ENCODE measurements at places on chromosomes 12 and 14. TPM values are rescaled to one million over a fixed set of nuclear protein-coding genes. Genes with fewer than 3 reads are reported as not detected.

GRCh38 chr14:31408421-31408820 lies 11.9 kb downstream of the HEATR5A start:
- H3K36me3 ChIP-seq, result no peaks in the 10 kb centered on the region
- H3K27ac ChIP-seq, result no peak overlapping the region
- no peak for DNase-seq
- H3K4me1 ChIP-seq, result peaks cover 17% of the 10 kb centered on the region

Gene PPP1R1A
- total RNA-seq, result 2.3 TPM

DNA sequence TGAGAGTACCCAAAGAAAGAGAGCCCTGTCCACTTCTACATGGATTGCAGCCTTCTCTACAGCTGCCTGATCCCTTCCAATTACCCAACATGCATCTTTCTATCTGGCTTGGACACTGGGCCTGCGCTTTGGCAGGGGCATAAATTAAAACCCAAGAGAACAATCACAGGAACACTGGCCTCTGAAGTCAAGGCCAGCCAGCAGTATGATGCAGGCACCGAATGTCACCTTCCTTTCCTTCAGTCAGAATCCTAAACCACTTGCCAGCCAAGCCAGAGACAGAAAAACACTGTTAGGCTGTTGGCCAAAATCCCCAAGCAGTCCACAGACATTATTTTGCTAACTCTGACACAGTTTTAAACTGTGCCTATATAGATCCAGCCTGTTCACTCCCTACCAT lies 113.7 kb downstream of the DUSP6 start:
- H3K36me3 ChIP-seq, result no peaks in the 10 kb centered on the region
- no peak overlapping the region for H3K4me3 ChIP-seq
- no peak for DNase-seq
- no peak overlapping the region for H3K27ac ChIP-seq

DNA sequence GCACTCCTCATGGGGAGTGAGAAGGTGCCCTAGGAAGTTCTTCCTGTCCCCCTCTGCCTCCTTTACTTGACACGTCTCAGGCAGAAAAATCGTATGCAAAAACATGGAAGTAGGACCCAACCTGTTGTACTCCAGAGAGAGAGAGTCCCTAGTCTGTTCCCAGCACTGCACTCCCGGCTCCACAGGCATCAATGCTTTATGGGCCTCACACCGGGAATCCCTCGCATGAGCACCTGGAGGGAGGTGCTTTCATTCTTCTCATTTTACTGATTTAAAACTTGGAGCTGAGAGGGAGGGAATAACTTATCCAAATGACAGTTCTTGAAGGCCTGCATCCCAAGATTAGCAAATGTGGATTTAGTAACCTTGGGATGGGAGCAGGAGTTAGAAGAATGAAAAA lies 1101.4 kb downstream of the BCL11B start:
- no peak for DNase-seq
- no peaks in the 10 kb centered on the region for H3K36me3 ChIP-seq
- no peak overlapping the region for H3K27ac ChIP-seq
- no peaks in the 10 kb centered on the region for H3K27me3 ChIP-seq

GRCh38 chr14:102828151-102828550 lies 50.9 kb downstream of the TRAF3 start:
- H3K27me3 ChIP-seq, result no peaks in the 10 kb centered on the region
- no peak overlapping the region for H3K4me3 ChIP-seq
- no peak for DNase-seq

Gene ESPL1
- 34.3 TPM for total RNA-seq

DNA sequence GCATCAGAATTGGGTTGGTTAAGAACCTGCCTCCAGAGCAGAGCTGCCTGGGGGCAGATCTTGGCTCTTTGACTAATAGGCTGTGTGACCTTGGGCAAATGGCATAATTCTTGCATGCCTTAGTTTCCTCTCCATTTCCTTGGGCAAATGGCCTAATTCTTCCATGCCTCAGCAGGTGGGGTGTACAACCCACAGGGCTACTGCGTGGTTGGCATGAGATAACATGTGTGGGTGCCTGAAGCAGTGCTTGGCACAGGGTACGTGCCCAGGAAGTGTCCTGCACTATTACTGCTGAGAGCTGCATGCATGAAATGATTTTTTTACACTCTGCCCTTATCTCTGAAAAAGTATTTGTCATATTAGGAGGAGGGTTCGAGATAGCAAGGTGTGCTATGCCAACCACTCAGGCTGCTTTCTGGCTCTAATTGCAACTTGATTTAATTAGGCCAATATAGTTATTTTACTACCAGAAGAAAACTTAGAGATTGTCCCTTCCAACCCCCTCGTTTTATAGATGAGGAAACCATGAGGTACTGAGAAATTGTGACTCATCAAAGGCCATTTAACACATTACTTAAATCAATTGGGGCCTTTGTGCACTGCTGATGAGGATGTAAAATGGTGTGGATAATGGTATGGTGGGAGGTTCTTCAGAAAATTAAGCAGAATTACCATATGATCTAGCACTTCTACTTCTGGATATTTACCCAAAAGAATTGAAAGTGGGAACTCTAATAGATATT lies 161.6 kb upstream of the HIF1A start:
- no peak overlapping the region for H3K4me3 ChIP-seq
- H3K27ac ChIP-seq, result no peak overlapping the region
- no peaks in the 10 kb centered on the region for H3K27me3 ChIP-seq
- no peak for DNase-seq
- H3K4me1 ChIP-seq, result peaks cover 10% of the 10 kb centered on the region
- no peaks in the 10 kb centered on the region for H3K36me3 ChIP-seq
